ENCODE measurements at places on chromosomes 3 and 15.

- DNase-seq: no peak
Observed at GRCh38 chr3:39981547-39982184, 172.3 kb downstream of the MYRIP start.

GRCh38 chr3:156605686-156606605, 51.0 kb upstream of the SSR3 start:
- DNase-seq: no peak

DNA sequence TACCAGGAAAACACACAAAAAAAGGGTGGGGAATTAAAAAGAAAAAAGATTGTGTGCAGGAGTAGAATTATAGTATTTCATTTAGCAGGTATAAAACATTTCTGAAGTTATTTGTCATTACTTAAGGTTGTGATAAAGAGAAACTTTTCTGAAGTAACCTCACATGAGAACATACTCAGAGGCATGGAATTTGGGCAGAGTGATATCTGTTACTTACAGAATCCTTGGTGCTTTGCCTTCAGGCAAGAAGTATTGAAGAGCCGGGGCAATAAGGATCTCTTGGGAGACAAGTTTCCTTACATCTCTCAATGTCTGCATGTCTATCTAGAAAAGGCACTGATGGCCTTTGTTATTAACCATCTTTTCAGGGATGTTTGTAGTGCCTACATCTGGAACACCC, 179.7 kb upstream of the ROBO1 start:
- DNase-seq: no peak

GRCh38 chr3:37935290-37935668, 55.3 kb upstream of the VILL start:
- DNase-seq: no peak

- DNase-seq: no peak
Observed at GRCh38 chr15:60001610-60002527, 2.2 kb upstream of the FOXB1 start.

DNA sequence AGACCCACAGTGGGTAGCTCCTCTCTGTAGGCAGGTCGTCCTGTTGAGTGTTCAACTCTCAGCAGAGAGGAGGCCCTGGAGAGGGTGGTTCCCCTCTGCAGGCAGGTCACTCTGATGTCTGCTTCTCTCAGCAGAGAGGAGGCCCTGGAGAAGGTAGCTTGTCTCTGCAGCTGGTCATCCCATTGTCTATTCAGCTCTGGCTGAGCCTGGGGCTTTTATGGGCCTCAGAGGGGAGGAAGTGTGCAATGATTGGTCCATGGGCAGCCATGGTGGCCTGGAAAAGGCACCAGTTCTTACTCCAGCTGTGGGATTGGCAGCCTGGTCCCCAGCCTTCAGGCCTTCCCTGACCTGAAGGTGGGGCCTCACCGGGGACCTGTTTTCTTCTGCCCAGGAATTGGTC, 52.9 kb downstream of the PPCDC start:
- DNase-seq: no peak

DNA sequence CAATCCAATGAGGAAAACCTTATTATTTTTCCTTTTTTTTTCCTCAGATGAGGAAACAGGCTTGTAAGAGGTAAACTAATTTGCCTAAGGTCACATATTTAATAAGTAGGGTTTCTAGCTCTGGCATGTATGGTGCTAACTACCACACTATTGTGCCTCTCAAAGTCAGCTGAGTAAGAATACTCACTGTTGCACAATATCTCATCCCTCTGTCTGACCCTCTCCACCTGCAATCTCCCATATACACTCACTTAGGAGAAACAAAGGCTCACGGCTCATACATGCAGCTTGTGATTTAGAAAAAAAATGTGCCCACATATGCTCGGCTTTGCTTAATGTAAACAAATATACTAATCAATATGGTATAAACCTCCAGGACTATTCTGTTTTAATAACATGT, 10.4 kb upstream of the ARIH1 start:
- no peak for DNase-seq

- no peak for DNase-seq
Observed at GRCh38 chr3:135383301-135383700, 582.2 kb upstream of the PPP2R3A start.

DNA sequence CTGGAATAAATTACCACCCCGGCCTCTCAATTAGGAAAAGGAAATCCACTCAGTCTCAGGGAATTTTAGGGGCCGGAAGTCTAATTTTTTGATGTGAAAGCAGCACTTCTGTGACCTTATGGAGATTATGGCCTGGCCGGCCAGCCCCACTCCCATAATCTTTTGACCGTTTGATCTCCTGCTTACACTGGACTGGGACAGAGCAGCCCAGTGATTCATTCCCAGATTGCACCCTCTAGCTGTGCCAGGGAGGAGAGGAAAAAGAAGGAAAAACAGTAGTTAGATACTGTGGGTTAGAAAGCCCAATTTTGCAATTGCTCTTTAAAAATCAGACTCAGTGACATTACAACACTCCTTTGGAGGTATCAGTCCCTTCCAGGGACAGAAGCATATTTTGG, 32.4 kb downstream of the GJD2 start:
- DNase-seq: no peak

DNA sequence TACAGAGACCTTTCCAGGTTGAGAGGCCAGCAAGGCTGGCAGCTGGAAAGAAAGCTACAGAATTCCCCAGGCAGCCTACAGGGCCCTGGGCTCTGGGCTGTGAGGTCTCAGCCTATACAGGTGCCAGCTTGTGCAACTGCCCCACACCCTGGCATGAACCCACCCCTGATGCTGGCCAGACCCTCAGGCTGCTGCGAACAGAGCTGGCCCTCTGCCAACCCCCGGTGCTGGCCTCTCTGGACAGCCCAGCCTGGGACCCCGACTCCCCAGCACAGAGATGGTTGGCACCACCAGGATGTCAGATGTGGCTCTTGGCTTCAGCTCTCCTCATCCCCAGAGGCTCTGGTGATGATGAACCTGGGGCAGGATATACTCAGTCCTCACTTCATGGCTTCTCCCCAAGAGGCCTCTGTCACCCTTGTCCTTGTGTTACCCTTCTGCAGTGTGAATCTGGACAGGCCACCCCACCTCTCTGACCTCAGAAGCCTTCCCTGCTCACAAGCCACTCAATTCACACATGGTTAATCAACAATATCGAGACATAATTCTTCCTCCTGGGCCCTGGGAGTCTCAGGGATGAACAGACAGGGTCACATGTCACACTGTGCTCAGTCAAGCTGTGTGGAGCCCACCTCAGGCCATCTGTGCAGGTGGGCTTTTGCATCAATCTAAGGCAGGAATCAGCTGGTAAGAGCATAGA, 11.0 kb upstream of the BFSP2 start:
- no peak for DNase-seq

- DNase-seq: no peak
Observed at GRCh38 chr3:19487386-19487785, 339.1 kb downstream of the KCNH8 start.

DNA sequence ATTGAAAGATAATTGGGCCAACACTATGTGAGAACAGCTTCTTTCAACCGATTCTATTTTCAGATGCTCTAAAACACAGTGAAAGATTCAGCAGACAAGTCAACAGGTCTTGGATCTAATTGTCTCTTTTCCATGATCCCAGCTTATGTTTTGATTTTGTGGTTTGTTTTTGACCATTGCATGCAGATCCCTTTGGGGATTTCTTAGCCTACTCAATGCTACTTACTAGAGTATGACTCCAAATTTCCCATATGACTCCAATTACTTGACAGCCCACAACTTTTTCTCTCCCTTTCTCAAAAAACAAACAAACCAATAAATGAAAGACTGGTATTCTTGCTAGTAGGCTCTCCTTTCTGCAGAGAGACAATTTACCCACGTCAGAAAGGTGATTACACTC, 67.1 kb downstream of the KCNH8 start:
- no peak for DNase-seq

- no peak for DNase-seq
Observed at GRCh38 chr3:37912052-37912733, 50.5 kb downstream of the CTDSPL start.

GRCh38 chr15:61175024-61175423, 54.1 kb downstream of the RORA start:
- DNase-seq: no peak

DNA sequence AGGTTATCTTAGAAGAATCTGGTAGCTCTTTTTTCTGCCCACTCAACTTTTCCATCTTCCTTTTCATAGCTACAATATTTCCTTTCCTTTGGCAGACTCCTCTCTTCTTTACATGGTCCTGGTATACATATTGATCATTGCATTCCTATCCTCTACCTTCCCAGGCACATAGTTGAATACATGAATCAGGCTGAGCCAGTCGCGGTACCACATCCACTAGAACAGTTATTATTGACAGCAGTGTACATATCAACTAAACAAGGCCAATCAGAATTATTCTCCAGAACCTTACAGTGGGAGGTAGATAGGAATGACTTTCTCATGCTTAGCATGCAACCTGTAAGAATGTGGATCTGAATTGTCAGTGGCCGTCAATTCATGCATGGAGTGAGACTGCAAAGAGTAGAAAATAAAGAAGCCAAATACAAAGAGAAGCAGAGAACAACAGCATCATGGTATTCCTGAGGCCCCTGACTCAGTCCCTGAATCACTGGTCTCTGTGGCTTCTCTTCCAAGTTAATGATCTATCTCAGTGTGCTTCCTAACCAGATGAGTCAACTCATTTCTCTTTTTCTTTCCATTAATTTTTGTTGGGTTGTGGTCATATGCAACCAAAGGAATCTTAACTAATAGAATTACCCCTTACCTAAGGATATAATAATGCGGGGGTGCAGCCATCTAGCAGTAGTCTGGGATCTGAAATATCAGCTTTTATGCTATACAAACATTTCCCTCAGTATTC, 60.9 kb upstream of the DCBLD2 start:
- DNase-seq: no peak

DNA sequence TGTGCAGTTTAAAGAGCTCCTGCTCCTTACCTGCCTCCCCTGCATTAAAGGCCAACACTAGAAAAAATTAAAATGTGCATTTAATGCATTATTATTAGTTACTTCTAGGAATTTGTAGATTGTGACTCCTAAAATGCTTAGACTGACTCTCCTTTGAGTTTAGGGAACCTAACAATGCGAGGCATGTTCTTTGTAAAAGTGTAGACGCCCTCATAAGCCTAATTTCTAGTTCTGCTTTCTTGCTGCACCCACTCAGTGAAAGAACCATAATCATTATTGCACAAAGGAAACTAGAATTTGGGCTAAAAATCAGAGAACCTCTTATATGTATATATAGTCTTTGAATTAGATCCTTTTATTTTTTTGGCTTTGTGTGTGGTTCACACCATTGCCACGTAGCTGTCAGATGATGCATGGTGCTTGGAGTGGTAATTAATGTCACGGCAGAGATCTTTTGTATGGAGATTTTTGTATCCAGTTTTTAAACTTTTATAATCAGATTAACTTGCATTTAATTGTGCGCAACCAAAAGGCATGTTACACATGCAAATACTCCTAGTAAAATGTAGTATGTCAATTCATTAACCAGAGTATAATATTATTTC, 710 bp downstream of the ABHD10 start:
- DNase-seq: no peak

DNA sequence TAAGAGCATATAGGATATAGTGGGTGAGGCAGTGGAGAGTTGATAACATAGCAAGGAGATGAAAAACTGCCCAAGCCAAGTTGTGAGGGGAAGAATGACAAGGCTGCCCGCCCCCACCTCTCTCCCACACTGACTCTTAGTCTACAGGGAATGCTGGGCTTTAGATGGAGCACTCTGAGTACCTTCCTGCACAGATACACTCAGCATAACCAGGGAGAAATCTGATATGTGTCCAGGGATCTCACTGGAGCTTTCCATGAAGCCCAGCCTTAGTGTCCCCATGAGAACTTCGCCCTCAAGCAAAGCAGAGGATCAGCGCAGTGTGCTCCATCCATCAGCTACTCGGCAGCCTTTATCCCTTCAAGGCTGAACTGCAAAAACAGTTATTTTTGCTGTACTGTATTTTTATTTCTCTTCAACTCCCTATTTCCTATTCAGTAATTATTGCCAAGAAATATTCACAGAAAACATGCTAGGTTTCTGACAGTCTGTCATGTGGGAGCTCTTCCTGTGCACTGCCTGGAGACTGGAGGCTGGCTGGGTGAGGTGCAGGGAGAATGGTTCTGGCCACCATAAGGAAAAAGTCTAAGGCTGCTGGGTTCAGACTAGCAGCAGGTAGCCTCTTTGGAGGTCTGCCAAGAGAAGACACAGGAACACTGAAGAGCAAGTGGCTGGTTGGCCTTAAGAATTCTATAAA, 475.2 kb upstream of the PPP2R3A start:
- DNase-seq: no peak

DNA sequence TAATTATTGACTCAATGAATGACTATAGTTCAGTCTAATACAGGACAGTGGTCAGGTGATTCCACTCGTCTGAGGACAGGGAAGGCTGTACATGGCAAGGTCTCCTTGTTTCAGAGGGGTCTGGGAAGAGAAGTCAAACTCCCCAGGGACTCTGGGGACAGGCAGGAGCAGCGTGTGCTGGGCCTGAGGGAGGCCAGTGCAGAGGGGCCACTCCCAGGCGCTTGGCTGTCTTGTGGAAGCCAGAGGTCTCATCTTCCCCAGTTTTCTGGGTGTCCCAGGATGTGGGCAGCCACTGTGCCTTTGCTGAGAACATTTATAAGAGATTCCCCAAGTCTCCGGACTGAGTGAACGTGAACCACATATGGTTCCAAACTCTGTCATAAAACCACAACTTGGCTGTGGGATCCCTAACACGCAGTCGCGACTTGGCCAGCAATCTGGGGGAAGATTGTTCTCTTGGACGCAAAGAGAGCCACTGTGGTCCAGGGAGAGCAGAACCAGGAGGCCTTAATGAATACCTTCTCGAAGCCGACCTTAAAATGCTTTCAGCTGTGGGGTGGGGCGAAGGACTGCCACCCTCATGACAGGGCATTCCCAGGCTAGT, 30.4 kb downstream of the BHLHE40 start:
- no peak for DNase-seq

DNA sequence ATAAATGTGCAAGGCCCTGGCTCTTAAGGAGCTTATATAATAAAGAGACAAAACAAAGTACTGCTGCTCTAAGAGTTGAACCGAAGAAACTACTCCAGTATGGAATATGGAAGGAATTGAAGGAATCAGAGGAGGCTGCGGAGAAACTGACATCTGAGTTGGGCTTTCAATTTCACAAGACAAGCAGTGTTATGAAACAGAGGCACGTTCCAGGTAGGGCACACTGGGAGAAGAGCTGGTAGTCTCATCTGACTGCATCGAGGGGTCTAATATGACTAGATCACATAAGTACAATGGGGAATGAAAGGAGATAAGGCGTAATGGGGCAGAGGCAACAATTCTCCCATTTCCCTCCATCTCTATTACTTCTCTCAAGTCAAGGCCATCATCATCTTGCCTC, 68.3 kb upstream of the CDAN1 start:
- DNase-seq: no peak

Measured in NCI-H510A (cell line).